ENCODE measurements at places on chromosomes 7 and 10.
A peak's percentile ranks its signal among the peaks of the same experiment; 100 is the strongest.

DNA sequence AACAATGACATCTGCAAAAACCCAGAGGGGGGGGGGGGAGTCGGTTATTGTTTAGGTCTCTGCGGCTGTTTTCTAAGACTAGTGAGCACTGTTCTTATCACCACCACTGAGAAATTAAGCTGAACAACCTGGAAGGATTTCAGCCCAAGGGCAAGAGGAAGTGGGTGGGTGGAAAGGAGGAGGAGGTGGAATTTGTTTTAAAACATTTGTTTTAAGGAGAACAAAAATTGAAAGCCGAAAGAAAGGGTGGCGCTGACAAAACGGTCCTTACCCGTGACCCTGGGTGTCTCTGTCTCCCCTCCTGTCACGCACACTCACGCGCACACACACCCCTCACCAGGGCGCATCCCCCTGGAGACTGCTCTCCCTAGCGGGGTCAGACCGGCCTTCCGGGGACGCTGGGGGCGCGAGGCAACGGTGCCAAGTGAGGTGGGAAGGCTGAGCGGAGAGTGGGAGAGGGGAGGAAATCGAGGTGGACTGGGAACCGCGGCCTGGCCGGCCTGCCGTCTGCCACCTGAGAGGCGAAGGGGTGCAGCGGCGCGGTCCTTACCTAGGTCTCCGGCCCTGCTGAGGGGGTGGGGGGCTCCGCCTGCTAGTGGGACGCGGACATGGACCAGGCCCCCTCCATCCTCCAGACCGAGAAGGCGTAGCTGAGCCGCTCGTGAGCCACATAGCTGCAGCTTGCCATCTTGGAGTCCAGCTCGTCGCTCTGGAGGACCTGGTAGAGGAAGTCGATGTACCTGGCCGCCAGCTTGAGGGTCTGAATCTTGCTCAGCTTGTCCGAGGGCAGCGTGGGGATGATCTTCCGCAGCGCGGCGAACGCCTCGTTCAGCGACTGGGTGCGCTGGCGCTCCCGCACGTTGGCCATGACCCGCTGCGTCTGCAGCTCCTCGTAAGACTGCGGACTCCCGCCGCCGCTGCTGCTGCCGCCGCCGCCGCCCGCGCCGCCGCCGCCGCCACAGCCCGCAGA lies 1.0 kb downstream of the TWIST1 start:
- DNase-seq: peak; percentile 59

DNA sequence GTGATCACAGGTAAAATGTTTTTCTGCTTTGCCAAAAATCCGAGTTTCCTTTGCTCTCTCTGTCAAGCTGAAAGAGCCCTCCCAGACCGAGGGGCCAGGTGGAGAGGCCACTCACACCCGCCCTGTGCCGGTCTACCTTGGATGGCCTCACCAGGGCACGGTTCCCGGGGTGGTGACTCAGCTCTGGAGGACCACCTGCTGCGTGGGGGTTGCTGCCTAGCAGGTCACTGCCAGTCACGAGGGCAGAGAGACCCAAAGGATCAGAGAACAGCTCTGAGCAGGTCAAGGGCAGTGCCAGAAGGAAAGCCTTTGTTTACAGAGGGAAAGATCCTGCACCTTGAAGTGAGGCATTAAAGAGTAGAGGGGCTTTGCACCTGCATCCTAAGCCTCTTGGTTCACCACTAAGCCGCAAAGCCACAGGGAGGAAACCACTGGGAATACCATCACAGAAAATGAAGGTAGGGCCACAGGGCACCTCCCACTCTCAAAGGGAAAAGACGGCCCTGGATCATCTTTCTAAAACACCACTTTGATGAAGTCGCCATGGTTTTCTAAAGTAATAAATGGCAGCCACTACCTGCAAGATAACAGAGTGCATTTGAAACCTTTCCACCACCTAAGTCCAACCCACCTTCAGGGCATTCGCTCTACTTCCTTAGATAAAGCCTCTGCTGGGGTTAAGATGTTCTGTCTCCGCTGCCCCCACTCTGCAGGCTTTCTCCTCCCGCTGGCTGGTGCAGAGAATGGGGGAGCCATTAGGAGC lies 160.3 kb upstream of the KLF14 start:
- DNase-seq: peak; percentile 81

DNA sequence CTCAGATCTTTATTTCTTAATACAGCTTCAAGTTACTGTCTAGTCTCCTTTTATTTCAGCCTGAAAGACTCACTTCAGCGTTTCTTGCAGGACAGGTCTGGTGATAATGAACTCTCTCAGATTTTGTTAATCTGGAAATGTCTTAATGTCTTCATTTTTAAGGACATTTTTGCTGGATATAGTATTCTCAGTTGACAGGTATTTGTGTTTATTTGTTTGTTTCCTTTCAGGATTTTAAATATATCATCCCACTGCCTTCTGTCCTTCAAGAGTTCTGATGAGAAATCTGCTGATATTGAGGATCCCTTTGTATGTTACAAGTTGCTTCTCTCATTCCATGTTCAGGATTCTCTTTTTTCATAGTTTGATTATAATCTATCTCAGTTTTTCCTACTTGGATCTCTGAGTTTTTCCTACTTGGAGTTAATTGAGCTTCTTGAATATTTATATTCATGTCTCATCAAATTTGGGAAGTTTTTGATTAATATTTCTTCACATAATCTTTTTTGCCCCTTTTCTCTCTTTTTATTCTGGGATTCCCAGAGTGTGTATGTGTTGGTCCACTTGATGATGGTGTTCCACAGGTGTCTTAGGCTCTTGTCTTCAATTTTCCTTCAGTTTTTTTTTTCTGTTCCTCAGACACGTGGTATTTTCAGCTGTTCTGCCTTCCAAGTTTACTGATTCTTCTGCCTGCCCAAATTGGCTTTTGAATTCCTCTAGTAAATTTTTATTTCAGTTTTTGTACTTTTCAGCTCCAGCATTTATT lies 49.9 kb downstream of the PTEN start:
- DNase-seq: no peak

- no peak for DNase-seq
Observed at GRCh38 chr10:2985729-2986232, 81.6 kb upstream of the PFKP start.

- peak; percentile 34 for DNase-seq
Observed at GRCh38 chr7:317643-318405, 27.9 kb downstream of the FOXL3 start.

DNA sequence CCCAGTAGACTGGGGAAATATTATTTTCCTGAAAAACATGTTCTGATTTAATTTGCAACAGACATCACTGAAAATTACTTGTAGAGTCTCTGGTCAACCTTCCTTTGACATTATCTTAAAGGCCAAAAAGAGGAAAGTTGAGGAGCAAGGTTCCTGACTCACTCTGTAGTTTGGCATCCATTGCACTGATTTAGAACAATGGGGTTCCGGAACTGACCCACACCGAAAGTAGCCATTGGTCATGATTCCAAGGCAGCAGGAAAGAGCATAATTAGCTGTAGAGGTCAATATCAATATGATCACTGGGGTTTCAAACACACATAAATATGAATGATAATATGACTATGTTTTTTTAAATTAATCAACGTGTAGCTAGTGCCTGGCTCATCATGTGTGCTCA lies 65.8 kb downstream of the DNMBP start:
- DNase-seq: no peak

DNA sequence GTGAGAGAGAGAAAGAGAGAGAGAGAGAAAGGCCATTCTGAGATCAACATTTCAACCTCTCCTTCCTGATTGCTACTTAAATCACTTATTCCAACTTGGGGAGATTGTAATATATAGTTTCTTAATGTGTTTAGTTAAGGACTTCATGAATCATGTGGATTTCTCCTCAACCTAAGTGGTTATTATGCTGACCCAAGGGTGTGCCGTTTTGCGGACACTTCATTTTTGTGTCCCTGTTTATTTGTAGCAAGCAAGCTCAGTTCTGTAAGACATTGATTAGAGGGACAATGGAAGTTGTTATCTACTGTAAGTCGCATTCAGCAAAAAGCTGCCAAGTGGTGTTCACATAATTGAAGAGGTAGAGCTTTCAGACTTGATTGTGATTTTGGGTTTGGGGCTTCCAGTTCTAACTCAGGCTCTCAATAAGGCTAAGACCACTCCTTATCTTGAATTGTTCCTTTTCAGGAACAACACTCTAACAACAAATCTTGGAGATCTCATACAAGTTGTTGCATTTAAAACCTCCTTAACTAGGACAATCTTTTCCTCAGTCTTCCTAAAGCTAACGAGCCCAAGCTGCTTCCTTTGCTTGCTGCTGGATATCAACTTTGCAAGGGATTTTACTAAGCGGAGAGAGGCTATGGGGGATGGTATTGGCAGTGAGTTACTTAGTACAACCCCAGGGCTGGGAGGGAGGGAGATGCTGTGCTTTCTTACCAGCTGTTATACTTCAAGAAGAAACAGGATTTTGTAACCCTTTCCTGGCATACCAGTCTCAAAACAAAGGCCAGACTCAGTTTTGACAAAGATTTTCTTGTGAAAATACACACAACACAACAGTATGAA lies 19.8 kb upstream of the COL1A2 start:
- no peak for DNase-seq

DNA sequence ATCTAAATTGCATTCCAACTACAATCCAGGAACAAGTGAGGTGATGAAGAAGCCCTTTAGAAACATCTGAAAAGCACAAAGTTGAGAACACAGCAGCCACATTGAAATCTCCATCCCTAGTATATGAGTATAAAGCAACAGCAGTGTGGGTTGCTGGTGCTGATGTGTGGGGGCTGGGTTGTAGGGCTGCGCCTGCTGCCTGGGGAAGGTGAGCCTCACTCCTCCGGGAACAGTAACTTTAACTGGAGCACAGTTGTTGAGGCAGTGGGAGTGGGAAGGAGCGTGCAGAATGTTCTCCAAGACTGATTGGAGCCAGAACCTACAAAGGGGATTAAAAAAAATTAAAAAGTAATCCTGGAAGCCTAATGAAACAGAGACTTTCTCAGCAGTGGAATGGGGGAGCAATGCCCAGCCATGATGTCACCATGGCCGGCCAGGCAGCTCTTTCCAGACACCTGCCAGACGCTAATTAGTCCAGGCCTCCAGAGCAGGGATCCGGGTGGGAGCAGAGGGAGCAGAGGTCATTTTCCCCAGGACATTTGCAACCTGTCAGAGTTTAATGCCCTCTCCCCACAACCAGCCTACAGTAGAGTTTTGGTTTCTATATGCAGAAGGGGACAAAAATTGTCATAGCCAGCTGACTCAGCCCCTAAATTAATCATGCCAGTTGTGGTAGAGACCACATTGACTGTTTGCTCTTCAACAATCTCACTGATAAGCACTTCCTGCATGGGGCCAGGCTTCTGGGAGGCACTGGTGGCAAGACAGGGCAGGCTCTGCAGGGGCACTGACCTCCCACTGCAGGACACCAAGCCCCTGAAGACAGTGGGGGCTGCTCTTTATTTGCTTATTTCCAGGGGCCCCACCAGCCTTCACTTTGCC lies 133.0 kb upstream of the ZNF32 start:
- no peak for DNase-seq

GRCh38 chr10:60901561-60902235 lies 42.3 kb downstream of the RHOBTB1 start:
- peak; percentile 63 for DNase-seq

DNA sequence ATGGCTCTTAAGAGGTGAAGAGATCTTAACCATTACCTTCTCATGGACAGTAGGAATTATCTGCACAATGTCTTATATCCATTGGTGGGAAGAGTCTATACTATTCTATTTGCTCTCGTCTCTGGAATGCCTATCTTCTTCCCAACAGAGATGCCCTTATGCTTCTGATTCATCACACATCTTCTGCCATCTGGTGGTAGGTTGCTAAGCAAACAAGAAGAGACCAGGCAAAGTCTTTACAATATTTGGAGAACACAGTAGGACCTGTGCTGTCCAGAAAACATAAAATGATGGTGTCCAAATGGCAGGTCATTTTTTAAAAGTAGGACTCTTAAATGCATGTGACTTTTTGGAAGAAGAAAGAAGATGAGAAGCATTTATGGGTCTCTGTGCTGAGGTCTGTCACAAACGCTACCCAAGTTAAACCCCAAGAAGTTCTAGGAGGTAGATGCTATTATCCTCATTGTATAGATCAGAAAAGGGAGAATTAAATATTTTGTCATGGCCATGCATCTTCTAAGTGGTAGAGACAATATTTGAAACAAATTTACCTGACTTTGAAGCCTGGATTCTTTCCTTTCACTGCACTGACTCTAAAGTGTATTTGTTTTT lies 67.8 kb upstream of the NXPH1 start:
- no peak for DNase-seq

GRCh38 chr10:103843854-103844570 lies 11.4 kb downstream of the SH3PXD2A start:
- DNase-seq: peak; percentile 71

GRCh38 chr10:111973306-111973705 lies 210.3 kb downstream of the GPAM start:
- no peak for DNase-seq

GRCh38 chr7:124762611-124763143 lies 2.9 kb downstream of the GPR37 start:
- no peak for DNase-seq

DNA sequence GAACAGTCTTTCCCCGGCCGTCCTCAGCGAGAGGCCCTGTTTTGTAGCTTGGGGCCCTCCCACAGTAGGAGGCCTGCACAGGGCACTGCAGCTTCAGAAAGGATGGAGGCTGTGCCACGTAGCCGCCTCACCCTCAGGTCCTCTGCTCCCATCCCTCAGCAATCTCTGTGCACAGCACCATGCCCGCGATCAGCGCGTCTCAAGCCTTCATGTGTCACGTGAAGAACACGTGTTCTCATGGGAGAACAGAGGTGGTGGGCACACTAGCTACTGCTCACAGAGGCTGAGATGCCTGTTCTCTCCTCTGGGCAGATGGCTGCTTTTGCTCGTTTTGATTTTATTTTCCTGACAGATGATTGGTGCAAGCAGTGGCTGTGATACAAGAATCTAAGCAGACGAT lies 8.5 kb upstream of the SHH start:
- no peak for DNase-seq

GRCh38 chr7:137519181-137519691 lies 175.7 kb upstream of the PTN start:
- no peak for DNase-seq

DNA sequence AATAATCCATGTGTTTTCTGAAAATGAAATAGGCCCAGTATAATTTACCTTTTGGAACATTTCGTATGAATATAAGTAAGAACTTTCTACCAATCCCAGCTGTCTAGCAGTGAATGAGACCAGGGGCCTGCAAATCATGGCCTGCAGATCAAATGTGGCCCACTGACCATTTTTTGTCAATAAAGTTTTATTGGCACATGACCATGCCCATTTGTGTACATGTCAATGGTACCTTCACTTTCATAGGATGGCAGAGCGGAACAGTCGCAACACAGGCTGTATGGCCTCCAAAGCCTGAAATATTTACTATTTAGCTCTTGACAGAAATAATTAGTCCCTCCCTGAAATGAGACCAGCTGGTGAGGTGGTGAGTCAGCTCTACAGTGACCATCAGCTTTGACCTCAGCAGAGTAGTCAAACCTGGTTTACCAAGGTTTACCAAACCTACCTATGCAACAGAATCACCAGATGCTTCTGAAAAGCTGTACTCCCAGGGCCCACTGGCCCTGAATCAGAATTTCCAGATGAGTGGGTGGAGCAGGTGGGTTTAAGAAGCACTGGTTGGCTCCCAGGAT lies 13.8 kb upstream of the C10orf90 start:
- no peak for DNase-seq

GRCh38 chr7:50588937-50589336 lies 23.7 kb upstream of the DDC start:
- no peak for DNase-seq

Data from Right ventricle myocardium inferior (tissue), 1 donor.